Right hindlimb (tissue), 1 donor: ENCODE measurements at places on chromosomes 7 and 10.
A peak's percentile ranks its signal among the peaks of the same experiment; 100 is the strongest.

DNA sequence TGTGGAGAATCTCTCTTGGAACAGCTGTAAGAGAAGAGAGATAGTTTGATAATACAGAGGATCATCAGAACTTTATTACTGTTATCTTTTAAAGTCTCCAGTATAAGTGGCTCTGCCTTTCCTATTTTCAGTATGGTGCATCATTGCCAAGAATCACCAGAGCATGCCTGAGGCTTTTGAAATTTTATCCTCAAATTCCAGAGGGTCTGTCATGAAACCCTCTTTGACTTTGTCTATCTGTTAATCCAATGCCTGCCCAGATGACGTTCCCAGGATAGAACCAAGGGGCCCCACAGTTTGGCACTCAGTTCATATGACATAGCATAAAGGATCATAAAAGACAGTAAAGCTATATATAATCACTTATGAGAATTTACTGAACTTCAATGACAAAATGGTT lies 35.3 kb upstream of the SEMA3C start:
- no peak for DNase-seq

- peak; percentile 89 for DNase-seq
Observed at GRCh38 chr10:79445977-79446757, 743 bp upstream of the ZCCHC24 start.

GRCh38 chr10:113988535-113988934 lies 55.1 kb upstream of the ADRB1 start:
- no peak for DNase-seq

DNA sequence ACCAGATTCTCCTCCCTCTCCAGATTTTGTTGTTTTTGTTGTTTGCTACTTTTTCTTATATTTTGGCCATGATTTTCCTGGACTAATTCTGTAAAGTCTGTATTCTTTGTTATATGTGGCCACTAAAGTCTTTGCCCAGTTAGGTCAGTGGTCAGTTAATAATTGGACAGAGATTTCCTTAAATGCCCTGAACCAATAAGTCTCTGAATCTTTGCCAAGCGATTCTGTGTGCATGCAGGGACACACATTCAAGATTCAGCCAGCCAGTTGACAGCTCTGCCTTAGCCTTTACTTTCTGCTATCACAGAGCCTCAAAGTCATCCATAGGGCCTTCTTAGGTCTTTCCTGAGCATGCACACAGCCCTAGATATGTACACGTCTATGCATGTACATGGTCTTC lies 11.0 kb upstream of the COL17A1 start:
- DNase-seq, result no peak

- no peak for DNase-seq
Observed at GRCh38 chr10:117892681-117893220, 154.0 kb downstream of the RAB11FIP2 start.

GRCh38 chr7:77498659-77499379 lies 38.3 kb upstream of the PTPN12 start:
- no peak for DNase-seq

GRCh38 chr10:123703195-123703790 lies 37.1 kb downstream of the GPR26 start:
- DNase-seq, result no peak

GRCh38 chr7:117673839-117674238 lies 194.0 kb downstream of the CFTR start:
- DNase-seq, result no peak

- no peak for DNase-seq
Observed at GRCh38 chr7:99036546-99037111, 107.3 kb downstream of the SMURF1 start.

DNA sequence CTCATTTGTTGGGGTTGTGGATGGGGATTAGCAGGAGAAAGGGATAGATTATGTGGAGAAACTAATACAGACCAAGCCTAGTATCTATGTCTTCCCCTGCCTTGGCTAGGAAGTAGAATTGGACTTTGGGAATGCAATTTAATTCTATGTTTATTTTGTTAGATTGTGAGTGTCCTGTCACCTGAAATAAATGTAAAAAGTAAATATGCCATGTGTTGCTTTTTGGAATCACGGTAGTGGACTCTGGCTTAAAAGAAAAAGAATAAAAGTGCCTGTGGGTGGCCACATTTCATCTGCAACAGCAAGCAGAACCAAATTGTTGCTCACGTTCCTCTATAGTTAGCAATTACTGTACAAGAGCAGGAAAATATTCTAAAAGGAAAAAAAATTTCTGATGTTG lies 42.3 kb downstream of the TET1 start:
- no peak for DNase-seq

DNA sequence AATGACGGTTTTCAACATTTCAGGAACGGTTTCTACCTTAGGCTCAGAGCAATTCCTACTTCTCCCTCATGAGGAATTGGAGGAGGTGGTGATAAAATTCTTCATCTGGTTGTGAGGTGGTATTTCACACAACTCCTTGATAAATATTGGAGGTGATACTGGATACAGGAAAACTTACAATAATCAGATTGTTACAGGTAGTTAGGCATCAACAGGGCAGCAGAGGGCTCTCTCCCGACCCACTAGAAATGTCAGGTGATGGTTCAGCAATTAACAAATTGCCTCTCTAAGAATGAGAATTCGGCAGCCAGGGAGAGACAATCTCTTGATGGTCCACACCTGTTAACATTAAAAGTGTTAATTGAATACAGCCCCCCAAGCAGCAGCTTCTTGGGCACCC lies 22.6 kb downstream of the ZNF786 start:
- no peak for DNase-seq

- no peak for DNase-seq
Observed at GRCh38 chr10:62852961-62853702, 37.0 kb upstream of the EGR2 start.

DNA sequence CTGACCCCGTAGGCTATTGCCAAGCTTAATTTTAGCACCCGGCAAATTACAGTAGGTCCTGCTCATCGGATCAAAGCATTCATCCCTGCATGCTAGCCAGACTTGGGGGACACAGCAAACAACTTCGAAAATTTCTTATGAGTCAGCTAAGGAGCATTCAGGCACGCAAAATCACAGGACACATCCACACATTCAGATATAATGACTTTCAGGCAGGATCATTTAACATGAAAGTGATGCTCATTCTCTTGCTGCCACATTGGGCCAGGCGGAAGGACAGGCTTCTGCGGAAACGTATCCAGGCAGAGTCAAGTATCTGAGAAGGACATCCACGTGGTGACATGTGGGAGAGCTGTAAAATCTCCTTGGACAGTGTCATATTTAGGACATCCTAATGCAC lies 474.0 kb upstream of the NRP1 start:
- DNase-seq, result no peak

DNA sequence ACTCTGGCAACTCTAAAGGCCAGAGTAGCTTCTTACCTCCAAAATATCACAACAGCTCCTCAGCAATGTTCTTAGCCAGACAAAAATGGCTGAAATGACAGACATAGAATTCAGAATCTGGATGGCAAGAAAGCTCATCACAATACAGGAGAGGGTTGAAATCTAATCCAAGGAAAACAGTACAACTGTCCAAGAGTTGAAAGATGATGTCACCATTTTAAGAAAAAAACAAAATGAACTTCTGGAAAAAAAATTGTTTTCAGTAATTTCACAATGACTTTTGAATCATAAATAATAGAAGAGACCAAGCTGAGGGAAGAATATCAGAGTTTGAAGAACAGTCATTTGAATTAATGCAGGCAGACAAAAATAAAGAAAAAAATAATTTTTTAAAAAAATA lies 479.5 kb downstream of the ZWINT start:
- no peak for DNase-seq
